ENCODE measurements at places on chromosomes 5 and 9.

DNA sequence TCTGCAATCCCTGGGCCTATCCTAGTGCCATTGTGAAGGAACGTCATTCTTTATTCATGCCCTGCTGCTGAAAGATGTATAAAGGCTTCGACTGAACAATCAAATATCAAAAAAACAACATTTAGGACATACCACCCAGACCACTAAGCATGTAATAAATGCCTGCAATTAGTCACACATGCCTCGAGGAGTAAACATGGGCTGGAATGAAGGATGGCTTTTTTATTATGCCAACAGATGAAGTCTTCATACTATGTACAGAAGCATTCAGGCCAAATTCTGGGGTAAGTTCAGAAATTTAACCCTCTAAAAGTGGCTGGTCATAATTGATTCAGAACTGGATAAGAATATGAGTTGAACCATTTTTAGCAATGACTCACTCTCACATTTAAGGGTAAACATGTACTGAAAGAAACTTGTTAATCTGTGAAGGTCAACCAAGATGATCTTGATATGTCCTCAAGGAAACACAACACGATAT is 38.1 kb downstream of the FAM240B start:
- peak; percentile 19 for DNase-seq

DNA sequence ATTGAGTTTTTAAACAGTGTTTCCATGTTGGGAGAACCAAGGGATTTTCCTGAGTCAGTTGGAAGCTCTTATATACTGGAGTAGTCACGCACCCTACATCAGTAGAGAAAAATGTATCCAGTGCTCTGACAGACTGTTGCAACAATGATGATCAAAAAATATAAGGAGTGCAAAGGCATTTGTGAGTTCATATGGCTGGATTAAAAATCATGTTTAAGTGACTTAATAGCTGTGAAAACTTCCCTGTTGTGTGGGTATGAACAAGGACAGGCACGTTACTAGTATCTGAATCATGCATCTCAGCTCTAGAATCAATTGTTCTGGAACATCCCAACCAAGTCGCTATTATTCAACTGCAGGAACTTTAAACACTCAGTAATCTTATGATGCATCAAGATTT is 229.7 kb downstream of the ROR2 start:
- DNase-seq: no peak

GRCh38 chr5:116766470-116766947 is 191.9 kb upstream of the SEMA6A start:
- peak; percentile 61 for DNase-seq

GRCh38 chr9:137383784-137384756 is 38.9 kb downstream of the EXD3 start:
- no peak for DNase-seq

GRCh38 chr5:149392718-149393117 is 13.6 kb upstream of the IL17B start:
- DNase-seq: peak; percentile 22

DNA sequence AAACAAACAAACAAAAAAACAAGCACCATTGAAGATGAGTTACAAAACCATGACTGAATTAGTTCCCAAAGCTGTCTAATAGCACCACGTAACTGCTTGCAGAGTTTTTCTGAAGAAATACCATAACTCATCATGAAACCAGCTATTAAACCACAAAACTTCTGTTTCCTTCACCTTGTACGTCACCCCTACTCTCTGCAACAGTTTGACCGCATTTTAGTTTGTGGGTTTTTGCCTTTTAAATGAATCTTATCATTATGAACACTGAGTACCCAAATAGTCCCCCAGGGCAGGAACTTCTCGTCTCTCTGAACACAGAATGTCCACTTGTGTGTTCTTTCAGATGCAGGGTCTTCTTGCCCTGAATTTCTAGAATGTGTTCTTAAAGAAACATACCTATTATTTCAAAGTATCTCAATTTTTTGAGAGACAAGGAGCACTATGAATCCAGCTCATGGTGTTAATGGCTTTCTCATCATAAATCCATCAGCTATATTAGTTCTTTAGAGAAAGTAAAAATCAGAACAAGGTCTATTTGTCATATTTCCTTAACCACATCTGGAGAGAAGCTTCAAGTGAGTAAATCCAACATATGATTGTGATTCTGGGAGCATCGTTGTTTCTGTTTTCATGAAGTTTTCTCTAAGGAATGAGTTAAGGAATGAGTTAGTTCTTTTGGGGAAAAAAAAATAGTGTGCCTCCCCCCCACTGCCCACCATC is 210.6 kb downstream of the AUH start:
- peak; percentile 95 for DNase-seq

- no peak for DNase-seq
These were observed 89.5 kb upstream of the FAM120A start for GRCh38 chr9:93361995-93362394.

DNA sequence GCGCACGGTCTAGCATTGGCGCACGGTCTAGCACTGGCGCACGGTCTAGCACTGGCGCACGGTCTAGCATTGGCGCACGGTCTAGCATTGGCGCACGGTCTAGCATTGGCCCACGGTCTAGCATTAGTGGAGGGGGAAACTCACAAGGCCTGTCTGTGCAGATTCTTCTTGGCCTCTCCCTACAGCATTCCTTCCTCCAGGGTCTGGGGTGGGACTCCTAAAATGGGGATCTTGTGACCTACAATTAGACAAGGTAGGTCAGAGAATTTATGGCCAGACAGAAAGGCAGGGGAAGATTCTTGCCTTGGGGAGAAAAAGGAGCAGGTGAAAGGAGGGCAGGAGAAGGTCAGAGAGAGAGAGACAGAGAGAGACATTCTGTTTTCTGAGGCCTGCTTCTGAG is 5.4 kb upstream of the GBGT1 start:
- no peak for DNase-seq

DNA sequence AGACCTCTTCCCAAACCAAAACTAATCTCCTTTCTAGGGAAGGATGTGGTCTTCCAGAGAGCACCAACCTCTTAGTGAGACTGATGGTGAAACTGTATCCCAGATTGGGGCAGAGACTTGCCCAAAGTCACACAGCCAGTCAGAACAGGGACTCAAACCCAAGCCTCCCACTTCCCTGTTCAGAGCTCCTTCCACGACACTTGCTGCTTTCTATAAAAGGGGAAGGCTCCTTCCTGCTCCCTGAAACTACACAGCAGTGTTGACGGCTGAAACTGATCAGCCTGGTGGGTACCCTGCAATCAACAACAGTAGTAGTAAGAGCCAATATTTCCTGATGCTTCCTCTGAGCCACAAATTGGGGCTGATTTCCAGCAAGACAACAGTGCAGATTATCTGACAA is 1.5 kb downstream of the TOR2A start:
- DNase-seq: no peak

DNA sequence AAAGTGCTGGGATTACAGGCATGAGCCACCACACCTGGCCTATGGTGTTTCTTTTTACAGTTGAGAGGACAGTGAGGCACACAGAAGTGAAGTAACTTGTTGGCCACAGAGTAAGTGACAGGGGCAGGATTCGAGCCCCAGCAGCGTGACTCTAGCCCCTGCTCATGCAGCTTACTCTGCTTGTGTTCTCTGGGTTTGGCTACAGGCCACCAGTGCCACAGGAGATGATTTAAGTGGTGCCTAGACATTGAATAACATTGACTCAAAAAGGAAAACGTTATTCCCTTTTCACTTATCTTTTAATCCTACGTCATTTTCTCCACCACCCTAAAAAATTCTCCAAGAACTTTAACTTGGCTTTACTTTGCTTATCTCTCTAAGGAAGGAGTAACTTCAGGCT is 61.4 kb downstream of the SNX24 start:
- no peak for DNase-seq

DNA sequence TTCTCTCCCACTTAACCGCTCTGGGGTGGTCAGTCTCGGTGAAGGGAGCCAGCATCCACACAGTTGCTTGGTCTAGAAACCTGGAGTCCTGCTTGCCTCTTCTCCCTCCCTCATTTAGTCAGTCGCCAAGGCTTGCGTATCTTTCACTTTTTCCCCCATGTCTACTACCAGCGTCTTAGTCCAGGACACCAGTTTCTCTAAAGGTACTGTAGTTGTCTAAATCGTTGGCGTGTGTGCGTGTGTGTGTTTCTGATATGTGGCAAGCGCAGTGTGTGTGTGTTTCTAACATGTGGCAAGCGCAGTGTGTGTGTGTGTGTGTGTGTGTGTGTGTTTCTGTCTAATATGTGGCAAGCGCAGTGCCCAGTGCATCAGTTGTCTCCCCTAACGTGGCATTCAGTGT is 641 bp downstream of the ATP6V1G1 start:
- no peak for DNase-seq

DNA sequence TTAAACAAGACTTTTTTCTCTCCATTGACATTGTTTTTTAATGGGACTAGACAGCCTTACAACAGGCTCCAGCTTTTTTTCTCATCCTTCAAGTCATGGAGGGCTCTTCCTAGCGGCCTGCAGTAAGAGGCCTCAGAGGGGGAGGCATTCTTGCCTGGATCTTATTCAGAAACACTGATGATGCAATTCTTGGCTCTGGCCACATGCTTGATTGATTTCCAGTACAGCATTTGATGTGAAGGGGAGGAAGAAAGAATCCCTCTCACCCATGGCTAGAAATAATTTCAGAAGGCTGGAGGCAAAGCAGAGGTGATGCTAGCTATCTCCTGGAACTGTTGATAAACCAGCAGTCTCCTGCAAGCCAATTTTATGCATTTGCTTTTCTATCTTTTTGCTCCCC is 324.8 kb downstream of the PRELID2 start:
- DNase-seq: no peak

- DNase-seq: peak; percentile 38
These were observed 734 bp downstream of the SKP1 start for GRCh38 chr5:134175921-134176510.

DNA sequence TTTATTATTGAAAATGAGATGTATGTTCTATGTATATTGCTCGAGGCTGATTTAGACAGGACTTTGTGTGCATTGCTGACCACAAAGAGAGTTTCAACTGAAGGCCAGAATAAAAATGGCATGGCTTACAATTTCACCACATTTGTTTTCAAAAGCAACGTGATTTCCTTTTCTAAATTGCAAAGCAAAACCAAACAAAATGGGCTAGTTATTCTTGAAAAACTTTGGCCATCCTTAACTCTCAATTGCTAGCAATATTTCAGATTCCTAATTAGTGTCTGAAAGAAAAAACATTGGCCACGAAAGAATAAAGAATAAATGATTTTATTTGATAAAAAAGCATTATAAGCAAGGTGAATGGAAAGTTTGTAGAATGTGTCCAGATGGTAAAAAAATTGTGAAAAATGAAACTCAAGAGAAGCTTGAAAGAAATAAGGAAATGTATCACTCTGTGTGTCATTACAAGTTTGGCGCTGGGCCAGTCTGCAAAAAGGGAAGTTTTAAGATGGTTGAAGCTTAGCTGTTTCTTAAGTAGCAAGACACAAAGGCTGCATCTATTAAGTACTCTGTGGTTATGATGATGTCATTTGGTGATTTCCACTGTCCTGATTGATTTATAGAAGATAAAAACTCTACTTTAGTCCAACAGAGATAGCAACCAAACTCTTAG is 89.2 kb upstream of the PRLR start:
- peak; percentile 90 for DNase-seq

GRCh38 chr5:124060011-124060410 is 548.0 kb downstream of the CSNK1G3 start:
- DNase-seq: no peak

DNA sequence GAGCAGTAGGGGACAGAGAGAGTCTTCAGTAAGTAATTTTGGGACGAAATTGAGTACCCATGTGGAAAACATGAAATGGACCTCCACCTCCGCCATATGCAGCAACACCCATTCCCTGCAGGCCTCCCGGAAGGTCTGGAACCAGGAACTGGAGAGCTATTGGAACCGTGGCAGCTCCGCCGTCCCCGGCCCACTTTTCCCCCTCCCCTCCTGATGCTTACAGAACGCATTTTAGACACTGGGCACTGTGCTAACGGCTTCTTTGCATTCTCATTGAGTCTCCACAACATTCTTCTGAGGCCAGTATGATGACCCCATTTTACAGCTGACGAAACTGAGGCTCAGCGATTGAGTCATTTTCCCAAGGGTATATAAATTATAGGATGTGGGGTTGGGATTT is 20.4 kb upstream of the ZBTB43 start:
- DNase-seq: no peak

- peak; percentile 51 for DNase-seq
These were observed 133.3 kb downstream of the PCSK5 start for GRCh38 chr9:76023715-76024195.

- DNase-seq: no peak
These were observed 7.8 kb downstream of the HIGD2A start for GRCh38 chr5:176396330-176396729.

- no peak for DNase-seq
These were observed 341.6 kb upstream of the PIK3R1 start for GRCh38 chr5:67873935-67874334.

DNA sequence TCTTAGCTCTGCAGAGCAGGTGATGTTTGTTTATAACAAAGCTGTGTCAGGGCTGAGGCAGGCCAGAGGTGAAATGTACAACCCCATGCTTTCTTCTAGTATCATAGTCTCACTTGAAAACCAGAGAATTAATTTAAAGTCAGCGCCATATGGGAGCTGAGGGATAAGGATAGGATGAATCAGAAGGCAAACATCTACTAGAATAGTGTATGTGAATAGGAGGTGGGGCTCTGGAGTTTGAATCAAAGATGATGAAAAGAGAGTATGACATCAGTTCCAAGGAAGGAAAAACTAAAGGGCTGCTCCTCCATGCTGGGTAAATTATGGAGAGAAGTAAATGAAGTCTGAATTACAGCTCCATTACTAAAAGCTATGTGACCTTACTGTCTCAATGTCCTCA is 441.5 kb downstream of the RASEF start:
- DNase-seq: no peak

GRCh38 chr5:102241809-102242421 is 54.2 kb downstream of the SLCO4C1 start:
- no peak for DNase-seq

- no peak for DNase-seq
These were observed 19.5 kb downstream of the CXXC5 start for GRCh38 chr5:139667730-139668063.

- DNase-seq: no peak
These were observed 145.1 kb downstream of the NXNL2 start for GRCh38 chr9:88680041-88680440.

DNA sequence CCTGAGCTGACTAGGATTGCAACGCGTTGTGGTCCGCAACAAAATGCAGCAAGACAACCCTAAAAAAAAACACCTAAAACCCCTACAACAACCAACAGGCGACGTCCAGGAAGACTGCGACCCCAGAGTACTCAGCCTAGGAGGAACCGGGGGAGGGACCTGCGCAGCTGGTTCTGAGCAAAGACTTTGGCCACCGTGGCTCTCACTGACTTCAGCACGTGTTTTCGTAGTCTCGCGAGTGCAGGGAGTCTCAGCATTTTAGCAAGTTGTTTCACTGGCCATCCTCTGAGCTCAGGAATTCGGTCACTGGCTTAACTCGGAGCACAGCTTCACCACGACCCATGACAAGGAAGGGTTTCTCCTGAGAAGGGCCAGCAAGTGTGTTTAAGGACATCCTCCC is 8.6 kb upstream of the ZDHHC11 start:
- DNase-seq: no peak
